Activated CD8-positive, alpha-beta memory T cell treated with anti-CD3 and anti-CD28 coated beads, Interleukin-2, amount 10 ng/mL, durations not matched to agents 7 days and 5 days (primary cell): ENCODE measurements at places on chromosomes 7 and 10. TPM values are rescaled to one million over a fixed set of nuclear protein-coding genes. Genes with fewer than 3 reads are reported as not detected.

The CDK1 gene
- total RNA-seq = 111 TPM

The FBXO24 gene
- total RNA-seq = 1.3 TPM

The FAM24B gene
- 15.3 TPM for total RNA-seq

The DENND2A gene
- not detected for total RNA-seq

The VAX1 gene
- not detected for total RNA-seq

The ATG9B gene
- 3.4 TPM for total RNA-seq

The SPDYE9 gene
- not detected for total RNA-seq

The TMEM229A gene
- total RNA-seq = not detected

The ADCYAP1R1 gene
- not detected for total RNA-seq

The HOXA7 gene
- total RNA-seq = not detected

The TFR2 gene
- total RNA-seq = 18.6 TPM

The GRM3 gene
- total RNA-seq = not detected

The HOXA13 gene
- not detected for total RNA-seq

The GPR146 gene
- total RNA-seq = 2.1 TPM

The GIMAP7 gene
- 49.9 TPM for total RNA-seq

The PPP1R3C gene
- total RNA-seq = not detected

The NPC1L1 gene
- total RNA-seq = not detected

- no peak for DNase-seq
Measured at GRCh38 chr10:108454793-108455192, 1290.3 kb upstream of the SORCS1 start.

- no peak for DNase-seq
Measured at GRCh38 chr7:98249106-98249505, 2.9 kb downstream of the TECPR1 start.

- no peak for DNase-seq
Measured at GRCh38 chr7:69763513-69763912, 165.2 kb downstream of the AUTS2 start.

DNA sequence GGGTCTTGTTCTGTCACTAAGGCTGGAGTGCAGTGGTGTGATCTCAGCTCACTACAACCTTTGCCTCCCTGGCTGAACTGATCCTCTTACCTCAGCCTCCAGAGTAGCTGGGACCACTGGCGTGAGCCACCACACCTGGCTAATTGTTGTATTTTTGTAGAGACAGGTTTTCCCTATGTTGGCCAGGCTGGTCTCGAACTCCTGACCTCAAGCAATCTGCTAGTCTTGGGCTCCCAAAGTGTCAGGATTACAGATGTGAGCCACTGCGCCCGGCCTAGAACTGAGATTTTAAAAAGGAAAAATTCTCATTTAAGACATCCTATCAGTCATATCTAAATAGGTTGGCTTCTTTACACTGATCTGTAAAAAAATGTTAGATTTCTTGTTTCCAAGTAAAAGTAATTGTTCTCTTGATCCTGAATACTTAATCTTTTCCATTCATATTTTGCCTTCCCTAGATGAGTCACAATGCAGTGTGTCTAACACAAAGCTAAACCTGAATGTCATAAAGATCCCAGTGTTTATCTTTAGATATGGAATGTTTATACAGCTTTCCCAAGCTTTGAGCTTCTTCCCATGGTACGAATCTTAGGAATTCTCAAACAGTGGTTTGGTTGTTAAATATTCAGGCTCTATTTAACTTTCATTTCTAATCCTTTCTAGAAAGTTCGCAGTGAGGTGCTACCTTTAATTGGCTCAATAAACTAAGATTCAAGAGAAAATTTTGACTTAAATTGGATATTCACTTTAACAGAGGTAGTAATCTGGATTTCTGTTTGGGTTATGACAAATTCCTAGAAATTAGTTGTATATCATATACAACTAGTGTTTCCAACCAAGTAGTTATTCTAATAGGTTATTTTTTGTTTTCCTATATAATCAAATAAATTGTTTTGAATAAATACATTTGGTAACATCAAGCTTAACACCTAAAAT, 12.1 kb upstream of the LAMB1 start:
- no peak for DNase-seq

GRCh38 chr7:131961054-131961680, 404.7 kb upstream of the PODXL start:
- DNase-seq = no peak

- no peak for DNase-seq
Measured at GRCh38 chr7:54189330-54189729, 352.8 kb upstream of the VSTM2A start.

GRCh38 chr7:18740579-18740988, 245.0 kb downstream of the HDAC9 start:
- no peak for DNase-seq

- no peak for DNase-seq
Measured at GRCh38 chr7:64035388-64035787, 9.8 kb upstream of the ZNF727 start.

DNA sequence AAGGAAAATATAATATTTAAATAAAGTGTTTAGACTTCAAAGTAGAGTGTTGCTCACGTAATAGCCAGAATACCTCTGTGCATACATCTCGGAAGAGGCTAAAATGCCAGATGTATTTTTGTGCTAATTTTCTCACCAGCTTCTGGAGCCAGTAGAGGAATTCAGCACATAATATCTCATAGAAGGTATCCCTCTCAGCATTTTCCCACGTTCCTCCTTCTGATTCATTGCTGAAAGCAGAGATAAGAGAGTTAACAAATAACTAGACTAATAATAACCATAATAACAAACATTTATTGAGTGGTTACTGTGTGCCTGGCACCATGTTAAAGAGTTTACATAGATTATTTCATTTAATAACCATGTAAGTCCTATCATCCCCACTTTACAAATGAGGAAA, 123.6 kb downstream of the VTI1A start:
- DNase-seq = no peak

DNA sequence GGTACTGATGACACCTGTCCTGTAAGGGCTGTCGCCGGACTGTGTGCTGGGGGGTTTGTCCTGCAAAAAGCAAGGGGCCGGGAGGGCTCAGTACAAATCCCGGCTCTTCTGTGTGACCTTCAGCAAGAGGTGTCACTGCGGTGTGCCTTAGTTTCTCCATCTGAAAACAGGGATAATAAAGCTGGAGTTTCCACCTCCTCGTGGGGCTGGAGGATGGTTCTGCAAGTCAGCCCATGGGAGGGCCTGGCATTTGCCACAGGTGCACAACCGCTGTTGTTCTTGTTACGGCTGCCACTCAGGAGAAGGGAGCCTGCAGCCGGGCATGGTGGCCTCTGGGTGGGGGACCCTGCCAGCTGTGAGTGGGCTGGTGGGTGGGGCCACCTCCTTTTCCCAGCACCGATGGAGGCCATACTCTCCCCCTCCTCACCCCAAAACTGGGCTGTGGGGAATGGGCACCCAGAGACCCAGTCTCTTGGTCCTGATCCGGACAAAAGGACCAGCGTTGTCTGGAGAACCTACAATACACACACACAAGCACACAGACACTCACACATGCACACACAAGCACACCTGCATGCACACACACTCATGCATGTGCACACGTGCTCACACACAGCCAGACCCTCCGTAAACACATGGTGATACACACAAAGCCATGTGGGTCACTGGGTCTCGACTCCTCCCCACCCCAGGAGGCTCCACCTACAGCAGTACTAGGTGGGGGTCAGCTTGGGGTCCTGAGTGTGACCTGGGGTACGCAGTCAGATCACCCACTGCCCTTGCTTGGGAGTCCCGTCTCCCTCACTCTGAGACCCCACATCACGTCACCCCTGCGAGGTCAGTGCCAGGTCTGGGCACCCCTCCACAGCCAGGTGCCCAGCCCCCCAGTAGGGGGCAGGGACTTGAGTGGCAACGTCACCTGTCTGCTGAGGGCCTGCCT, 34.1 kb downstream of the ELFN1 start:
- peak; percentile 29 for DNase-seq

- no peak for DNase-seq
Measured at GRCh38 chr10:18533896-18534295, 117.5 kb downstream of the NSUN6 start.

DNA sequence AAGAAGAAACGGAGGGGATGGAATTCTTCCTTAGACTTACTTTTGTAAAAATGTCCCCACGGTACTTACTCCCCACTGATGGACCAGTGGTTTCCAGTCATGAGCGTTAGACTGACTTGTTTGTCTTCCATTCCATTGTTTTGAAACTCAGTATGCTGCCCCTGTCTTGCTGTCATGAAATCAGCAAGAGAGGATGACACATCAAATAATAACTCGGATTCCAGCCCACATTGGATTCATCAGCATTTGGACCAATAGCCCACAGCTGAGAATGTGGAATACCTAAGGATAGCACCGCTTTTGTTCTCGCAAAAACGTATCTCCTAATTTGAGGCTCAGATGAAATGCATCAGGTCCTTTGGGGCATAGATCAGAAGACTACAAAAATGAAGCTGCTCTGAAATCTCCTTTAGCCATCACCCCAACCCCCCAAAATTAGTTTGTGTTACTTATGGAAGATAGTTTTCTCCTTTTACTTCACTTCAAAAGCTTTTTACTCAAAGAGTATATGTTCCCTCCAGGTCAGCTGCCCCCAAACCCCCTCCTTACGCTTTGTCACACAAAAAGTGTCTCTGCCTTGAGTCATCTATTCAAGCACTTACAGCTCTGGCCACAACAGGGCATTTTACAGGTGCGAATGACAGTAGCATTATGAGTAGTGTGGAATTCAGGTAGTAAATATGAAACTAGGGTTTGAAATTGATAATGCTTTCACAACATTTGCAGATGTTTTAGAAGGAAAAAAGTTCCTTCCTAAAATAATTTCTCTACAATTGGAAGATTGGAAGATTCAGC, 158.7 kb upstream of the LANCL2 start:
- no peak for DNase-seq

DNA sequence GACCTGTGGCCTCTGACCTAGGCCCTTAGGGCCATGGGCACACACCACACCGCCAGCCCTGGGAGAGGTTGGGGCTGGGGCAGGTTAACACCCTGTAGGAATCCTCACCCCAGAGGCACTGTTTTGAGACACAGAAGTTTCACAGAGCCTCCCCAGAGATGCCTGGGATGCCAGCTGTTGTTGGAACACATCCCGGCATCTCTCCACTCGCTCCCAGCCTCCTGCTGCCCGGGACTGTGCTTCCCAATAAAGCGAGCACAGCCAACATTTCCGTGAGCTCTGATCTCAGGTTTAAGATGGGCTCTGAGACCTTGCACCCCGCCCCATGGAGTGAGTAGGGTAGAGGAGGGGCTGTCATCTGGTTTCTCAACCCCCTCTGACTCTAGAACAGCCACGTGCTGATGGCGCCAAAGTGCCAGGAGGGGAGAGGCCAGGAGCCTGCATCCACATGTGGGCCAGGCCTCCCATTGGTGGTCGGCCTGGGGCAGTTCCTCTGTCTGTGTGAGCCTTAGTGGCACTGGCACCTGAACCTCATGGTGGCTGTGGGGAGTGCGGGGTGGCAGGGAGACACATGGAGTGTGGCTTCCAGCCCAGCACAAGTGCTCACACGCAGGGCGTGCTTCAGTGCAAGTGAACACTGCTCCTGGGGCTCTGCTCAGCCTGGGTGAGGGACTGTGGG, 54.7 kb downstream of the RASGEF1A start:
- no peak for DNase-seq

DNA sequence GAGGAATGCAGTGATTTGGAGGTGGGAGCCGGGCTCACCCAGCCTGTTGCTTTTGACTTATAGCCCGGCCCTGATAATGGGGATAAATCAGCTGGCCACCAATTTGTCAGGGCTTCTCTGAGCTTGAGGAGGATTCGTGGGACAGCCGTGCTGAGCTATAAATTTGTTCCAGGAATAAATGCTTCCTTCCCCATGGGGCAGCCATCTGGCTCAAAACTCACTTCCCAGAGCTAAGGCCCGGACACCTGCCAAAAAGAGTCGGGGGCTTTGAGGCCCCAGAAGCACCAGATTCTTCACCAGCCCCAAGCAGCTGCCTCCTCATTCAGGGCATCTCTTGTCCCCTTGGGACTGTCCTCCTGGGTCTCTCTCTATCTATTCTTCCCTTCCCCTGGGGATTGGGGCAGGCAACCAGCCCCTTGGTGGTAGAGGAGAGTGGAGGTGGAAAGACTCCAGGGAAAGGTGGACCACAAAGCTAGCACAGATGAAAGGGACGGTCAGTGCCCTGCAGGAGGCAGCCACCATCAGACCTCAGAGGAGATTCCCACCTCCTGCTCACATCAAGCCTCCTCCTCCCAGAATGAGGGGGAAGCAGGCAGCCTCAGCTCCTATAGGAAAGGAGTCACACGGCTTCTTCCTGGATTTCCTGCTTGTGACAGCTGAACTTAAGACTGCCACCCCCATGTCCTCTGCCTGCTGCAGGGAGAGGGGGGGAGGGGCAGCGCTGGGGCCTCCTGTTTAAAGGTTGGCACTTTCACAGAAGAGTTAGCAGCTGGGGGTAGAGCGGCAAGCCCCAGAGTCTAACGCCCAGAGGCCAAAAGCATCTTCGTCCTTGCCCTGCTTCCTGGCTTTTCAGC, 44.2 kb upstream of the LRRC4 start:
- no peak for DNase-seq

DNA sequence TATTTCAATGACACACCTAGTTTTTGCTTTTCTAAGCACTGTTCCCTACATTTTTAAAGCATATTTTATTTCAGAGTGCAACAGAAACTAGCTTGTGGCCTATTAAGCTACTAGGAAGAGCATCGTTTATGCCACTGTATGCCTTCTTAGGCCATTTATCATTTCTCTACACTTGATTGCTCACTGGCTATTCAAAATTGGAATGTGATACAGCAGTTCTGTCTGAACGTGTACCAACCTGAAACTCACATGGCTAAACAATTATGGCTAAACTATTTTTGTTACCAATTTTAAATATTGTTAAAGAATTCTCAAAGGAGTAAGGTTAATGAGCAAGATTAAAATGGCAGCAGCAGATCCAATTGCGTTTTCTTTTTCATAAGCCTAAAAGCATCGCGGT, 105.2 kb downstream of the GSAP start:
- no peak for DNase-seq
